ENCODE measurements at places on chromosomes 7 and 10. TPM values are rescaled to one million over a fixed set of nuclear protein-coding genes. Genes with fewer than 3 reads are reported as not detected.

Gene PIK3CG
- not detected for total RNA-seq

Gene CPA2
- not detected for total RNA-seq

Gene UNCX
- total RNA-seq: not detected

Gene DHTKD1
- 8.8 TPM for total RNA-seq

Gene SERPINE1
- 1,980 TPM for total RNA-seq

Gene ZEB1
- total RNA-seq: 54.1 TPM

Measured in LHCN-M2 (cell line).